ENCODE measurements at places on chromosomes 7 and 10.

GRCh38 chr10:132500781-132501415, 36.7 kb upstream of the INPP5A start:
- DNase-seq: no peak

- DNase-seq: no peak
Measured at GRCh38 chr10:132048294-132048667, 17.5 kb upstream of the JAKMIP3 start.

DNA sequence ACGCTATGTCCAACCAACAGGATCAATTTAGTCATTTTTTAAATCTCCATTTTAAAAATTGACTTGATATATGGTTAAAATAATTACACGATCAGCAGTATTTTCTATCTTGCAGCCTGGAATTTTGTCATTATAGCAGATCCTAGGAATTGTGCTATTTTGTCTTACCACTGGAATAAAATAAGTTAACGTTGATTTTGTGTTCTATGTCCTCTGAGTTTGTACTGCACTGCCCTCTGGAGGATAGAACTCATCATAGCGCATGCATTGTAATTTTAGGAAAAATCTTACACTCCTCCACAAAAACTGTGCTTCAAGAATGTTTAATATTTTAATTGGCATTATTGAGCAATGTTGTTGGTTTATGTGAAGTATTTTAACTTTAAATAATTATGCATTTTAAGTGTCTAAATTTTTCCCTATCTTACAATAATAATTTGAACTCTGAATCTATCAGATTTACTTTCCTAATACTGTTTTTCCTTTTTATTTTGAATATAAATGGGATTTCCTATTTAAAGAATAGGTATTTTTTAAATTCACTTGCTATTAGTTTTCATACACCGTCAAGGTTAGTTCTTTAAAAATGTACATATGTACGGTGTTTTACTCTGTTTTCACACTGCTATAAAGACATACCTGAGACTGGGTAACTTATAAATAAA, 220.1 kb downstream of the PPP1R3A start:
- peak; percentile 50 for DNase-seq

DNA sequence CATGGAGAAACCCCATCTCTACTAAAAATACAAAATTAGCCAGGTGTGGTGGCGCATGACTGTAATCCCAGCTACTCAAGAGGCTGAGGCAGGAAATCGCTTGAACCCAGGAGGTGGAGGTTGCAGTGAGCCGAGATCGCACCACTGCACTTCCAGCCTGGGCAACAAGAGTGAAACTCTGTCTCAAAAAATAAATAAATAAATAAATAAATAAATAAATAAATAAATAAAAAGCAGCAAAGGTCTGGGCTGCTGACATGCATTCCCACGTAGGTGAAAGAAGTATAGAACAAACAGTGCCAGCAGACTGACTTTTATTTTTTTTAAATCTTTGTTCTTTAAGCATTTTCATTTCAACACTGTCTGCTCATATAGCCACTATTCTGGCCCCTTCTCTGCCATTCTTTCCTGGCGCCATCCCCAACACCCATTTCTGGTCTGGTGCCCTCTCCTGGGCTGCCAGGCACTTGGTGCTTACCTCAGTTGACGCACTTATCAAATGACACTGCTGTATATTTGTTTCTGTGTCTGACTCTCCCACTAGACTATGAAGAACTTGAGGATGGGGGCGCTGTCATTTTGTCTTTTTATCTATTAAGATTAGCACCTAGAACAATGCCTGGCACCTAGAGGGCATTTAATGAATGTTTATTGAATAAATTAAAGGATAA, 15.6 kb downstream of the FAM107B start:
- no peak for DNase-seq

DNA sequence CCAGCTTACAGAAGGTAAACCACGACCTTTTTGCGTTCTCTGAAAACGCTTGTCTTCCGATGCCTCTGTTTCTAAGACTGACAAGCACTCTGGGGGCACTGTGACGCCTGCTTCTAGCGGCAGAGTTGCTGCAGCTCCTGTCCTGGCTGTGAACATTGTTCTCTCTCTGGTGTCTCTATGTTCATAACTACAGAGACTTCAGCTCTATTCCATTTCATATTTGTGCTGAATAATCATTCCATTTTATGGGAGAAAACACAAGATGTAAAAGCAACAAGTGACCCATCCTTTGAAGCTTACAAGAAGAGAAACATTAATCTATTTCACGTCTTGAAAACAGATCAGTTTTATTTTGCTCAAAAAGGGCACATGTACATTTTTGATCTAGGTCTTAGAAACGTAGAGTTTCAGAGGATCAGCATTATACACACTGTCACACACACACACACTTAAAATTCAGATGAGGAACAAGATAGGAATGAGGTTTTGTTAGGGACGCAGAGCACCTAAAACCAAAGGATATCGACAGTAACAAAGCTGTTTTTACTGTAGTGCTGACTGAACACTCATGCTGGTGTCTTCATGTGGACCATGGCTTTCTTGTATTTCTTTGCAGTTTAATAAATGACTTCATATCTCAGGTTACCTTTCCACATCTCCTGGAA, 3.0 kb downstream of the IKZF1 start:
- peak; percentile 88 for DNase-seq

DNA sequence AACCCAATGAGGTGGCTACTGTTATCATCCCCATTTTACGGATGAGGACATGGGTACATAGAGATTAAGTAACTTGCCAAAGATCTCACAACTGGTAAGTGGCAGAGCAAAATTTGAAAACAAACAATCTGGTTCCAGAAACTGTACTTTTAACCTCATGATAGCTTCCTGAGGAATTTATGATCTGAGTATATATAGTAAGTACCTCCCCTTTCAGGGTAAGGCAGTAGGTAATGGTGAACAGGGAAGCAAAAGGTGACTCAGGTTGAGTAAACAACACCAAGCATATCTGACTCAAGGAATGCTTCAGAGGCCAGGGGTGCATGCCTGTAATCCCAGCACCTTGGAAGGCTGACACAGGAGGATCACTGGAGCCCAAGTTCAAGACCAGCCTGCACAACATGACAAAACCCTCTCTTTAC, 21.1 kb downstream of the KLLN start:
- DNase-seq: no peak

Measured in NB4 (cell line).